ENCODE measurements at places on chromosomes 1 and 21. TPM values are rescaled to one million over a fixed set of nuclear protein-coding genes. Genes with fewer than 3 reads are reported as not detected.

FCN3 gene
- not detected for total RNA-seq

DNA sequence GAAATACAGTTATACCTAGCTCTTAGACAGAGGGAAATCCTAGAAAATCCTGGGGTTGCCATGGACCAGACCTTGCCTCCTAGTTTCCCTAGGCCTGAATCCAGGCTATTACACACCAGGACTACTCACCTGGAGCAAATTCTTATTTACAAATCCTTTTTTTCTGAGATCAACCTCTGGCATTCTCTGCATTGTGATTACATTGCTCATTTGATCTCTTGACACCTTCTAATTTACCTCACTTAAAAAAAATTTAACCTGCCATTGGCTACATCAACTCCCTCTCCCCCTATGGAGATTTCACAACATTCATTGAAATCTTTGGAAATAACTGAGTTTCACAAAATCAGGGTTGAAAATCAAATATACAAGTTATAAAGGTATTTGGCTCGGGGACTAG, 2.9 kb upstream of the C1orf105 start:
- DNase-seq = no peak

GDAP2 gene
- total RNA-seq = 29.0 TPM

- no peak for DNase-seq
Measured at GRCh38 chr1:171754353-171754705, 12.5 kb upstream of the VAMP4 start.

GRCh38 chr1:161192476-161193465, 6.1 kb downstream of the ADAMTS4 start:
- peak; percentile 63 for DNase-seq

LMX1A gene
- total RNA-seq = not detected

- no peak for DNase-seq
Measured at GRCh38 chr1:222454186-222454585, 93.7 kb downstream of the HHIPL2 start.

GRCh38 chr1:21259316-21260076, 30.8 kb downstream of the ECE1 start:
- no peak for DNase-seq
